ENCODE measurements at places on chromosomes 5 and 9.

GRCh38 chr5:133969654-133970324, 1.4 kb upstream of the C5orf15 start:
- DNase-seq, result no peak

- DNase-seq, result no peak
These were observed 127.5 kb downstream of the PPP2R2B start for GRCh38 chr5:146751054-146751453.

GRCh38 chr5:178177569-178177968, 9.6 kb downstream of the GMCL2 start:
- DNase-seq, result no peak

DNA sequence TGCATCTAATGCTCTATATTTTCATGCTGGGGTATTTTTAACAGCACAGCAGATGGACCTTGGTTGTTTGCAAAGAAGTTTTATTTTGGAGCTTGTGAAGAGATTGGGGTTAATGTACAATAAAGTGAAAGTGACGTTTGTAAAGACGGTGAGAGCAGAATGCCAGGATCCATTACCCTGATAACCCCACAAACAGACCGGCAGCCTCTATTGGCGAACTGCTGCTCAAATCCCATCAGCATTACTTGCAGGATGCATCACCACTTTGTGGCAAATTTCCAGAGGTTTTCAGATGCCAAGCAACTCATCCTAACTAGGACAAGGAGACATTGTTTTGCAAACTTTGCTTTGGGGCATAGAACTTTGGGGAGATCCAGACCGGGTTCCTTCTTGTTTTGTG, 383.3 kb upstream of the ZNF462 start:
- DNase-seq, result no peak

DNA sequence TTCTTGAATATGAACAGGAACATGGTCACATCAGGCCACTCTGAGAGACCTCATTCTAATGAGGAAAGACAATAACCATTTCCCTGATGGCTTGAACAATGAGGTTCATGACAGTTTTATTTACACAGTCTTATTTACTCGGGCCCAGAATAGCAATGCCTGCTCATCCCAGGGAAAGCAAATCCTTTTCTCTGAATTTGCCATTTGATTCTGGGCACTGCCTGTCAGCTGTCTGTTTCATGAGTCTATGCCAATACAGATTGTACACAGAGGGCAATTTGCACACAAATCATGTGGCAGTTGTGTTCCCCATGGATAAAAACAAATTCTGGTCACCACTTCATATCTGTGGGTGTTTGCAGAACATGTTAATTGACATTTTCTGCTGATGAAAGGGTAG, 492.5 kb downstream of the ACTL7B start:
- DNase-seq, result no peak

DNA sequence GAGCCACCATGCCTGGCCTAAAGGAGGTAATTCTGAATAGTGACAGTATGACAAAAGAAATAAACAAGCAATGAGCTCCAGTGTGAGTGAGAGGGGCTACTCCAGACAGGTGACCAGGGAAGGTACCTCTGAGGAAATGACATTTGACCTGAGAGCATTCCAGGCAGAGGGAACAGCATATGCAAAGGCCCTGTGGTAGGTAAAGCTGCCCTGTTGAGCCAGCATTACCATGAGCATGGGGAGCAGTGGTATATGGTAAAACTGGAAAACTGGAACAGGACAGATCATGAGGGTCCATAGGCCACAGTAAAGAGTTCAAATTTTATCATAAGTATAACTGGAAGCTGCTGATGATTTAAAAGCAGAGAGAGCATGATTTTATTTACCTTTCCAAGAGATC, 6.0 kb upstream of the SFXN1 start:
- DNase-seq, result no peak

GRCh38 chr9:72615931-72616330, 94.5 kb downstream of the TMC1 start:
- no peak for DNase-seq

- DNase-seq, result no peak
These were observed 1612.7 kb upstream of the ACO1 start for GRCh38 chr9:30771760-30772159.

DNA sequence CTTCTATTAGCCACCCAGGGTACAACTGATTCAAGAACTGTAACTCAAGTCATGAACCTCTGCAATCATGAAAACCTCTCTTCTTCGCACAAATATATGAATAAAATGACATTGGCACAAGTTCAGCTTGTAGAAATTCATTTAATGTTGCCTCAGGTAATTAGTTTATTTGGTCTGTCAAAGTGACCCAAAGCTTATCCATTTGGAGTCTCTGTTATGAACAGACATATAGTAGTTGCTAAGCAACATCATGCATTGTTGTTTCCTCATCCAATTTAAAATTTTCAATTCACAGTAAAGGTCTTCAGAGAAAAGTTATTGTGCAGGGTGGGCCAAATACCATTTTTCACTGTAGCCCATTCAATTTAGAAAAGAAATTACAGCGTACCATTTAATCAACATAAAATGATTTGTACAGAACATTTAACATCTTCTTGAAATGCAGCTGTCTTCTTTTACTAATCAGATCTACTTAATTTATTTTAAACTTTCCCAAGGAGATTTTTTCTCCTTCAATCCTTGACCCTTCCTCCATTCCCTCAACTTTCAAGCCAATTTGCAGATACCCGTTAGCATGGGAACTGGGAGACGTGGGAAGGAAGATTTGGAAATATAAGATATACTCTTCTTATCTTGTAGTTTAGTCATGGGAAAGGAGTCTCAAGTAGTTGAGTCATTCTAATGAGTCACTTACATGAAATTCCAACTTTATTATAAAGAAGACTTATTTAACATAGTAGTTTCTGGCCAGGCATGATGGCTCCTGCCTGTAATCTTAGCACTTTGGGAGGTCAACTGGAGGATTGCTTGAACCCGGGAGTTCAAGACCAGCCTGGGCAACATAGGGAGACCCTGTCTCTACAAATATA, 231.3 kb downstream of the ATPSCKMT start:
- DNase-seq, result no peak

DNA sequence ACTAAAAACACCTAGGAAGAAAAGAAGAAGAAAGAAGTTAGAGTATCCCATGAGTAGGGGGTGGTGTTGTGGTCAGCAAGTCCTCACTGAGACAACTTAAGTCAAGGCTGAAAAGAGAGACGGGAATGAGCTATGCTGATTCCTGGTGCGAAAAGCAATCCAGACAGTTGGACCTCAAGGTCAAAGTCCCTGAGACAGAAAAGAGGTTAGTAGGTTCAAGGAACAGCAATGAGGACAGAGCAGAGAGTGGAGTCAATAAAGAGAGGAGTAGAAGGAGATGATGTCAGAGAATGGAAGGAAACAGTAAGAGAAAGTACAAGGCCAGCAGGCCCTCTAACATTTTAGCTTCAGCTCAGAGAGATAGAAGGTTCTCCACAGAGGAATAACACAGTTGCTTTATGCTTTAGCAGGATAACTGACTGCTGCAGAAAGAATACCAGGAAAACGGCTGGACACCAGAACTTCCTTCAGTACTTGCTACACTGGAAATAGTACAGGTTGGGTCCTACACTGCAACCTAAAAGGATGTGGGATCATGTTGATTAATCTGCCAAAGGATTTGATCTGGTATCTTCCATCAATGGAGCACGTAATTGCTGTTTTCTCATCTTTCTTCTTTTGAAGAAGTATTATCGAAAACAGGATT, 43.6 kb downstream of the GNAQ start:
- no peak for DNase-seq

- no peak for DNase-seq
These were observed 7.6 kb downstream of the LHX3 start for GRCh38 chr9:136197084-136197875.

- no peak for DNase-seq
These were observed 5.2 kb downstream of the ARSB start for GRCh38 chr5:78979909-78980308.

DNA sequence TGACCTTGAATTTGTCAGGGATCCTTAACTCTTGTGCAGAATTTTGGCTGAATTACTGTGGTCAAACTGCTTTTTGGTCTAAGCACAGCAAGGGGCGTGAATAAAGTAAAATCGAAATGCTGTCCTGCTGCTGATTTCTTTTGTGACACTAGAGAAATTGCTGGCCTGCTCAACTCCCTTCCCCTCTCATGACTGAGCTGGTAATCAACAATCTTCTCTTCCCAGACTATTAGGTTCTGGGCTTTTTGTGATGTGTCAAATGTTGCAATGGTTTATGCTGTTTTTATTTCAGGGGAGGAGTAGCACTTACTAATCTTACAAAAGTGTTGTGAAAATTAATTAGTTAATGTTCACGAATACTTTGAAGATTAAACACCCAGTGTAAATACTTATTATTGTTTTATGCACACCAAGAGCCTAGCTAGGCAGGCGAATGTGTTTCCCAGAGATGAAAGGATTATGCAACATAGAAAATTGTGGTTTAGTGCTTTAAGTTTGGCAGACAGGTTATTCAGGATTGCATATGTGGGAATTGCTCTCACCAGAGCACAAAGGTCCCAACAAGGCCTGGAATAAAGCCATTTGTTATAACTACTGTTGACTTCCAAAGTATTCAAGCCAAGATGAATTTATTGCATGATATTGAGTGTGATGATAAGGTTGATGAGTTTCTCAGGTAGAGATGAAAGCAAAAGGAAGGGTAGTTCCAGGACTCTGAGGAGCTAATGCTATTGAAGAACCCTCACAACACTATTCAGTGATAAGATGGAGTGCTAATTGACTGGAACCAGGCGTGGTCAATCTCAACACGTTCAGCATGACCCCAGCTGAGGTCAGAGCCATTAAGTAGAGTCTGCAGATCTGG, 280.7 kb upstream of the ZNF608 start:
- DNase-seq, result no peak

GRCh38 chr5:93572608-93573353, 8.2 kb downstream of the NR2F1-AS1 start:
- DNase-seq, result no peak

DNA sequence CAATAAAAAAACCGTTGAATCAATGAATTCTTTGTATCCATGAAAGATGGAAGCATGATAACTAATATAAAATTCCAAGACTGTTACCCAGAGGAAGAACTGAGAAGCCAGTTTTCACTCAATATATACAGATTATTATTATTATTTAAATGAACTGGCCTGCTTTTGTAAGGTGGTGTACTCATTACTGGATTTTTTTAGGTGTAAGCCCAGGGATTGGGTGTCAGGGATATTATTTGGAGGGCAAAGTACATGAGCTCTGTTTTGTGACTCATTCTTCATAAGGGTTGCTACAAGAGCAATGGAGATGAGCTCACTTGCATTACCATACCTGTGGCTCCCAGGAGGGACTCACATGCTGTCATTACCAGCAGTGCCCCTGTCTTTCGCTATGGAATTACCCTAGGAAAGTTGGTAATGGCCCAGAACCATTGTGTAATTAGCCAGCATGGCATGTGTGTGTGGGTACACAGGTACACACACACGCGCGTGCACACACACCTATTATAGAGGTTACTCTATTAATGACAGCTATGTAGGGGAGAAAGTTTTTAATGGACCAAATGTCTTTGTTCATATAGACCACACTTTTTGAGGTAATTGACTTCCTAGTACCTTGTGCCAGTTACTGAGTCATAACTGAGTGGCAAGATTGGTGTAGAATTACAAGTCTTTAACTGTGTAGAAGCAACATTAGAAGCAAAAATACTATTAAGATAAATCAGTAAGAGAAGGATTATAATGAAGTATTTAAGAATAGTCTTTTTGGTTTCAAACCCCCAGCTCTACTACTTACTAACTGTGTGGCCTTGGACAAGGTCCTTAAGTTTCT, 143.4 kb downstream of the GDNF start:
- no peak for DNase-seq

GRCh38 chr9:83966209-83966582, 13.8 kb downstream of the HNRNPK start:
- DNase-seq, result no peak

DNA sequence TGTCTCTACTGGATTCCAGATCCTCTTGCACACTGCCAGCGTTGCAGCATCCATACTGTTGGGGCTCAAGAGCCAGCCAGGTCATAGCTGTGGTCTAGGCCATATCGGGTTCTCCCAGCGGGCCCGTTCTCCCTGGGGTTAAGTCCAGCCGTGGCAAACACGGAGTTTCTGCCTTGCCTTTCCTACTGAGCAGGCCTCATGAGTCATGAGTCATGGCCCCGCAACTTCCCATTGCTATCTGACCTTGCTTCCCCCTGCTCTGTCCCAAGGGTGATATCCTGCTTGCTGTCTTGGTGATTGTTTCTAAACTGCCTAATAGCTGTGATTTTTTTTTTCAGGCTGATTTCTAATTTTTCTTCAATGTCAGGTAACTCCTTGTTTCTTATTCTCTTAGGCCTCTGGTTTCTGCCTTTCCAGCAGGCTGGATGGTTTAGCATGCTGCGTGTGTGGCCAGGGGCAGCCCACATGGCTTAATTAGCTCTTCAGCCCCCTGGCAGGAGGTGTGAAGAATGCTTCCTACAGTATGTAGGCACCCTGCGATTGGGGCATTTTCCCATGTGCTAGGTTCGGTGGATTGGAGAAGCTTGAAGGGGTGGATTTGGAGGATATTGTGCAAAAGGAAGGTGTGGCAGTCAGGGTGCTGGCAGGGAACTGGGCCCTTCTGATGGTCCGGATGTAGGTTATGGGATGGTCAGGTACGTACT, 18.7 kb downstream of the DAPK1 start:
- DNase-seq, result no peak

GRCh38 chr9:105064248-105065097, 136.5 kb upstream of the ABCA1 start:
- no peak for DNase-seq

DNA sequence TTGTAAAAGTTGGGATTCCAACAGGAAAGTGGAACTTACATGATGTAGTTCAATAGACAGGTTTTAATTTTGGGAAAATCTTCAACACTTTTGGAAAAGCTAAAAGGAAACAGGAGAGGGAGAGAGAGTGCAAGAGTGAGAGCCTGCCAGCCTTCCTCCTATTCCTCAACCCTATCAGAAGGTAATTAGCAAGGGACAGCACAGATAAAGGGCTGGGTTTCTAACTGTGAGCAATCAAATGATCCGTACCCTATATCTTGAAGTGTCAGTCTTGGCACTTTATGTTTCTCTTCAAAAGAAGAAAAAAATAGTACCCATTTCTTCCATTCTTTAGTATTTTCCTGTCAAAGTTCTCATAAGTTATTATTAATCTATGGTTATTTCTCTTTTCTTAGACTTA, 79.4 kb downstream of the FER start:
- DNase-seq, result no peak

DNA sequence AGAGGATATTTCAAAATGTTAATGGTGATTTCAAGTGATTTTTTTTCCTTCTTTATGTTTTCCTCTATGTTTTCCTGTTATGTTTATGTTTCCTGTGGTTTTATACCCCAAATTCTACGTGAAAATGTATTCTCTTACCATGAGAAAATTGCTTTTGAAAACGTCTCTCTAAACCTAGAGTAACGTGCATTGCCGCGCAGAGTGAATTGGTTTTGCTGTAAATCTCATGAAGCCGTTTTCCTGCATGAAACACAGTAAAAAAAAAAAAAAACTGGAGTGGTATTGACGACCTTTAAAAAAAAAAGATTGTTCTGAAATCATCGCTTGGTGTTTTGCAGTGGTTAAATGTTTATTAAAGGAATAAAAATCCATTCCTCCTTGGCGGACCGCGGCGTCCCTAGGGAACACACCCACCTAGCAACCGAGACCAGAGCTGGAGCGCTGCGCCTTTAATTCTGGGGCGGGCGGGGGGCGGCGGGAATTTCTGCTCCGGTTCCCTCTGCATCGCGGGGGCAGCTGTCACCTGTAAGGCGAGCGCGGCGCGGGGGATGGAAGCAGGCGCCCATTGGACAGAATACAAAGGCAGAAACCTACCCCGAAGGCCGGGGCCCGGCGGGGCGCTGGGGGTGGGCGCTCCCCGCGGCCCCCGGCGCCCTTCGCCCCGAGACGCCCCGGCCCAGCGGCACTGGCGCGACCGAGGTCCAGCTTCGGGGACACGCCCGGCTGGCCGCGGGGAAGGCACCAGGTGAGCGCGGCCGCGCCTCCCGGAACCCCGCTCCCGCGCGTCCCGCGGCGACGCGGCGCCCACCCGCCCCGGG, at the start of gene SOWAHA:
Gene SOWAHA (plus strand): TSS at position 522 of the 818 bp plus-strand sequence. CDS start 320 bp downstream, outside the sequence.
- DNase-seq, result no peak
